ENCODE measurements at places on chromosomes 3 and 15. TPM values are rescaled to one million over a fixed set of nuclear protein-coding genes. Genes with fewer than 3 reads are reported as not detected.

DNA sequence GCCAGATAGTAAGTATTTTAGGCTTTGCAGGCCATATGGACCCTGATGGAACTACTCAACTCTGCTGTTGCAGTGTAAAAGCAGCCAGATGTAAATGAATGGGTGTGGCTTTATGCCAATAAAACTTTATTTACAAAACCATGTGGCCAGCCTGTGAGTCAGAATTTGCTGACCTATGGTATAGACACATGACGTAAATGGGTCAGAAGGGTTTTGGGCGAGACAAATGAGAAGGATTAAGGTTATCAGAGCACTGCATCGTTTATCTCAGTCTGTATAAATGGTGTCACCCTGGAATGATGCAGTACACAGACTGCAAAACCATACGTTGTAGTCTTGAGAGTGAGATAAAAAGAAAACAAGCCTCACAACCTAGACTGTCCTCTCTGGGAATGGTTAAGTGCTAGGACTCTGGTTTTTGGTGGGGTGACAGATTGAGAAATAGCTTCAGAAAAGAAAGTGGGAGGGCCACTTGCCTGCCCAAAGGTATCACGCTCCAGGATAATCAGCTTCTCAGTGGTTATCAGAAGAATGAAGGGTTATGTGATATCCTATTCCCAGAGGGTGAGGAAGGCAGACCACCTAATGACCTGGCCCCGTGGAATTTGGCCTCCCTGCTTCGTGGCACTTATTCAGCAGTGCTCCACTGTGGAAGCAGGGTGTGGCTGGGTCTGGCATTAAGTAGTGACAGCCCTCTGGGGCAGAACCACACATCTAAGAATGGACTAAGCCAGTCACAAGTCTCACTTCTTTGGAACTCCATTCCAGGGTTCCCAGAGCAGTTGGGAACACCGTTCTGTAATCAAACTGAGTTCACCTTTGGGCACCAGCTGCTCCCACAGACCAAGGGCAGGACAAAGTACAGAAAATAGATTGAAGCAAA is 46.1 kb downstream of the ABHD5 start:
- no peak for DNase-seq
- H3K4me3 ChIP-seq = no peak overlapping the region
- no peaks in the 10 kb centered on the region for H3K36me3 ChIP-seq
- peaks cover 66% of the 10 kb centered on the region for H3K4me1 ChIP-seq

HCN4 gene
- not detected for total RNA-seq

SLC22A13 gene
- 0.15 TPM for total RNA-seq

- peaks cover 3% of the 10 kb centered on the region for H3K27me3 ChIP-seq
- no peak for DNase-seq
- H3K36me3 ChIP-seq = peaks cover 9% of the 10 kb centered on the region
- H3K4me1 ChIP-seq = peaks cover 14% of the 10 kb centered on the region
- H3K27ac ChIP-seq = no peak overlapping the region
- H3K4me3 ChIP-seq = no peak overlapping the region
Measured at GRCh38 chr3:37969596-37970100, 20.9 kb upstream of the VILL start.

DUOXA1 gene
- total RNA-seq = not detected

DNA sequence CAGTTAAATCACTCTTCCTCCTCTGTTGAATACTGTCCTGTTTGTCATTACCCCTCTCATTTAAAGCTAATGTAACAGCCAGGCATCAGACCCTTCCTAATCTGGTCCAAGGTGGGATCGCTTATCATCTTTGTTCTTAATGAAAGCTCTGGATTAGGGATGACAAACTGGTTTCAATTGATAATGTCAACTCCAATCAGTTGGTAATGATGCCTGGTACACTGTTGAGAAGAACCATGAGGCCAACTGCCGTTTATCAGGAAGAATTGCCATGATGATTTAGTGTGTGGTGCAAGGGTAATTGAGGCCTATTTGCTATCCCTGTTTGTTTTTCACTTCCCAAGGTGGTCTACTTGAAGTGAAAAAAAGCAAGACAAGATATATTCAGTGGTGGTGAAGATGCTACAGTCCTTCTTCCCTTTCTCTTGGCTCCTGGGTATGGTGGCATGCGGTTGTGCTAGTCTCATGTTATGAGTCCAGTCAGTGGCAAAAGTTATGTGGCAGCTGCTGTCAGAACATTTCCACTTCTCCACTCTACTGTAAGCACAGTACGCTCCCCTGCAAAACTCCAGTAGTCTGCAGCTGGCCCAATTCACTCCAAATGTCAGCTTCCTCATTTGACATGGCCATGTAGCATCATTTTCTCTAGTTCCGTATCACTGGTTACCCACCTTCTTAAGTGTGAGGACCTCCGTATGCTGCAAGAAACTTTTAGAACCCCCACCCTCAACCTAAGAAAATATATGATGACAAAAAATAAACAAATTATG is 72.5 kb downstream of the MORC1 start:
- DNase-seq = no peak
- H3K27ac ChIP-seq = no peak overlapping the region
- H3K36me3 ChIP-seq = no peaks in the 10 kb centered on the region

ACTRT3 gene
- total RNA-seq = 3.8 TPM

STXBP5L gene
- total RNA-seq = not detected

- H3K27ac ChIP-seq = peak overlapping the region; percentile 8
- peak overlapping the region; percentile 18 for H3K4me3 ChIP-seq
- H3K36me3 ChIP-seq = no peaks in the 10 kb centered on the region
- peaks cover 27% of the 10 kb centered on the region for H3K4me1 ChIP-seq
- DNase-seq = peak; percentile 1
Measured at GRCh38 chr3:4351164-4351855, 48.1 kb downstream of the SETMAR start.

GRCh38 chr3:13509059-13509815 is 29.1 kb downstream of the HDAC11 start:
- no peak for DNase-seq
- H3K36me3 ChIP-seq = no peaks in the 10 kb centered on the region
- H3K4me3 ChIP-seq = no peak overlapping the region
- H3K27me3 ChIP-seq = peaks cover 1% of the 10 kb centered on the region

TM4SF18 gene
- 0.15 TPM for total RNA-seq

DNA sequence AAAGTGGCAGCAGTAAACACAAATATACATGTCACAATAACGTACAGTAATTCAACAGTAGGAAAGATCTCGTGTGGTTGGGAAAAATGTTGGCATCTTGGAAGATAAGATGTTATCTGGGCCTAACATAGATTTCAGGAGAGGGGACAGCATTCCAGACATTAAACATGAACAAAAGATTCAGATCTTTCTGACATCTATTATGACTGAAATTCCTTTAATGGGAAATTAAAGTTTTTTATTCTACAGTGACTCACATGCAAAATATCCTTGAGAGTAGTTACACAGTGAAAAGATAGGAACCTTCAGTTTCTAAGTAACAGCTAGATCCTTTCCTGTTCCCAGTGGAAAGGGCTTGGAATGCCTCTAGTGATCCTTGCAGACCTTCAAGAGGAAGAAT is 9.2 kb downstream of the NDUFB5 start:
- peak overlapping the region; percentile 65 for H3K4me3 ChIP-seq
- peaks cover 14% of the 10 kb centered on the region for H3K36me3 ChIP-seq
- H3K27ac ChIP-seq = peak overlapping the region; percentile 75
- DNase-seq = peak; percentile 57
